ENCODE measurements at places on chromosomes 2 and 18.

GRCh38 chr2:216554286-216554685, 55.6 kb downstream of the RPL37A start:
- DNase-seq = no peak

GRCh38 chr2:171386627-171387026, 47.2 kb downstream of the METTL8 start:
- DNase-seq = no peak

DNA sequence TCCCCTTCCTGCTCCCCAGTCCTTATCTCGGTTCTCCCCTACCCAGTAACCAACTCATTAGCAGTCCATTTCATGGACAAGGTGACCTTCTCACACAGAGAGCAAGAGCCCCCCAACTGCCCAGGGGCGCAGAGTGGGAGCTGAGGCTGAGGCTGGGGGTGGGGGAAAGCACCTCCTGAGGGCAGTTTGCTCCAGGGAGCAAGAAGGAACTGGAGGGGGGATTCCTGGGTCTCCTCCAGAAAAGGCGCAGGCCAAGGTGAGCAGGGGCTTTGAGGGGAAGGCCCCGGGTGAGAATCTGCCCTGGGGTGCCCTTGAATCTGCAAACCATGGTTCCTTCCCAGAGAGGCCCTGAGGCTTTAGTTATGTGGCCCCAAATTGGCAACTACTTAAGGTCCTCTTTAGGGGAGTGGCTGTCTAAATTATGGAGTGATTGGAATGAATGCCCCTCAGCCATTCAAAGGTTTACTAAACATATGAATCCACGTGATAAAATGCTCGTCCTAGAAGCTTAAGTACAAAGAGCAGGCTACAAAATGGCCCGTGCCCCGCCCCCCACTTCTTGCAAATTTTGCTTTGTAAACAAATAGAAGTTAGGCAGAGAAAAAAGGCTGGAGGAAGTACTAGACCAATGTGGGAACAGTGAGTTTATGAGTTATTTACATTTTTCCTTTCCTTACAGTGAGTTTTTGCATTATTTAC, 123.5 kb upstream of the HS6ST1 start:
- DNase-seq = no peak

DNA sequence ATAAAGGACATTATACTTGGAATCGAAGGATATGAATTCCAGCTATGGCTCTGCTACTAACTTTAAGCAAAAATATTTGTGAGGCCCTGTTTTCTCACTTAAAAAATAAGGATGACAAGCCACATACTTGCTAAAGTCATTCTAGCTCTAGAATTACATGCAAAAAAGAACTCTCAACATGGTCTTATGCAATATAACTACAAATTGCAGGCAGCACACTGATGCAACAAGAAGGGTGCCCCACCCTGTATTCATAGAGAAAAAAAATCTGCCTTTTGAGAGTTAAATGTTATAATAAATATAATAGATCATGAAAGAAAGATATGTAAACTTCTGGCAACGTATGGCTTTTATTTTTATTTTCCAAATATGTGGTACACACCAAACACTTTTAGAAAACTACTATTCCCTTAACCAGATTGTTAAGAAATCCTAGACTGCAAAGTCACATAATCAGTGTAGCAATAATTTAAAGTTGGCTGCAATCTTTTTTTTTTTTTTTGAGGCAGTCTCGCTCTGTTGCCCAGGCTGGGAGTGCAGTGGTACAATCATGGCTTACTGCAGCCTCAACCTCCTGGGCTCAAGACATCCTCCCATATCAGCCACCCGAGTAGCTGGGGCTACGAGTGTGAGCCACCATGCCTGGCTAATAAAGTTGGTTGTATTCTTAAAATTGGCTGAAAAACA, 40.2 kb upstream of the WDSUB1 start:
- no peak for DNase-seq

DNA sequence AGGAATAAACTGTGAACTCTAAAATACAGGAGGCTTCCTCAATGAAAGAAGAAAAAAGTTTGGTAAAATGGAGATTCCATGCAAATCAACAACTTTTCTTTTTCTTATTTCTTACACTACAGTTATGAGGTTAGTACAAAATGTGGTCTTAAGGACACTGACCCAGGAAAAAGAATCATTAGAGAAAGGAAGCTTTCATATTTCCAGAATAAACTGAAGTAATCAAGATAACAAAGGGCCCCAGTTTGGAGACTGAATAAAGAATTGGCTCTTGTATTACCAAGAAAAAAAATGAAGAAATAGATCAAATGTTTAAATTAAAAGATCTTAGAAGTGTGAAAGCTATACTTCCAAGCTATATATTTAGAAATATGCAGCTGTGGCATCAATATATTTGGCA, 72.3 kb downstream of the SLC66A3 start:
- no peak for DNase-seq

- DNase-seq = no peak
Measured at GRCh38 chr2:5391362-5391761, 300.8 kb upstream of the SOX11 start.

- DNase-seq = no peak
Measured at GRCh38 chr2:216618785-216619184, 14.4 kb upstream of the IGFBP2 start.

DNA sequence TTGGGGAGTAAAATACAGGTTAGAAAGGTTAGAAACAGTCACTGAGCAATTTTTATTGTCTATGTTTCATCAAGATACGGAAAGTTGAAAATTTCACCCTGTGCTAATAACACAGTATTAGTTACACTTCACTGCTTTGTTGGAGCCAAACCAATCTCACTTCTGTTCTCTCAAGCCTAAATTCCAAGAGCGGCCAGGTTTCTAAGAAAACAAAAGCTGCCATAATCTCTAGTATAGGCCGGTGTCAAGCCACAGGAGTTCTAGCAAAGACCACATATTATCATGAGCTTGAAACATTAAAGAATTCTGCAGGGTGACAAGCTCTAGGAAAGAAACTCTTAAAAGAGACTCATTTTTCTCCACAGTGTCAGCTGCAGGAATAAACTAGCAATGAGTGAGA, 128.7 kb downstream of the TXNL1 start:
- no peak for DNase-seq

GRCh38 chr2:118535818-118536212, 311.6 kb downstream of the EN1 start:
- no peak for DNase-seq

DNA sequence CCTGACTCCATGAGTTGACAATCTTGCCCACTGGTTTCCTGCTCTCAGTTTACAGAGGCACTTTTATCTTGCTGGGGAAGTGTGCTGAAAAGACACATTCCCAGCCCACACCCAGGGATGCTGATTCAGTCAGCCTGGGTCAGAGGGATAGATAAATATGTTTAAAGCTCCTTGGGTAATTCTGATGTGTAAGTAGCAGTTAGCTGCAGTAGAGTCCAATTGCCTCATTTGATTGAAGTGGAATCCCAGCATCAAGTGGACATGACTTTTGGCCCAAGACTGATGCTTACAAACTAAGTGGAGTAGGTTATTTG, 29.4 kb downstream of the PSD4 start:
- DNase-seq = no peak

DNA sequence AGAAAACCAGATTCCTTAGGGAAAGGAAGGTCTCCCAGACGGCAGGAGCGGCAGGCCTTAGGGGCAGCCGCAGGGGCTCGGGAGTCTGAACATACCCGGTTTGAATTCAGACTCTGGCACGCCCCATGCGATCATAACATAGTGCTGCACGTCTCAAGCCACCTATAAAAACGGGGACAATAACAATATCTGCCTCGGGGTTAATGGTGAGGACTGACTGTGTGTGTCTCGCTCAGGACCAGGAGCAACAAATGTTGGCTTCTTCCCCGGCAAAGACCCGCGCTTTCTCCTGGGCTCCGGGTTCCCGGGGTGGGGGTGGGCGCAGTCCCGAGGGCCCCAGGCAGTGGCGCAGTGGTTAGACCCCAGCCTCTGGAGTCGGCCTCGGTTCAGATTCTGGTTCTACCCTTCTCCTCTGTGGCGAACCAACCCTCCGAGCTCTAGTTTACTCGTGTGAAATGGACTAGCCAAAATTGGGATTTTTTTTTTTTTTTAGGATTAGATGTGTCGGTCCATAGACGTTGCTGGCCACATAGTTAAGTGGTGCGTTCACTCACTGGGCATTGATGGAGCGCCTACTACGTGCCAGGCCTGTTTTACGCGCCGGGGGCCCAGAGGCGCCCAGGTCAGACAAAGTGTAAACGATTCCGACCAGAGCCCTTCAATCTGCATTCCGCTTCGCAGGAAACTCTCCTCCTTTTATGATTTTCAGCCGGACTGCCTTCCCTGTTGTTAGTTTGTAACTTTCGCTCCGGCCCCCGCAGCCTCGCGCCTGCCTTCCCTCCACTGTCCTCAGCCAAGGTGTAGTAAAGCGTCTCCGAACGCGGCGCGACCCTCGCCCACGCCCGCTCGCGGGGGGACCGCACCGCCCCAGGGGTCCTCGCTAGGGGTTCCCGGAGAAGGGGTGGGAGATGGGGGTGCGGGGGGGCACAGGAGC, 820 bp upstream of the SH3BP4 start:
- DNase-seq = peak; percentile 15

GRCh38 chr2:173934895-173935294, 30.3 kb downstream of the SP3 start:
- DNase-seq = no peak

DNA sequence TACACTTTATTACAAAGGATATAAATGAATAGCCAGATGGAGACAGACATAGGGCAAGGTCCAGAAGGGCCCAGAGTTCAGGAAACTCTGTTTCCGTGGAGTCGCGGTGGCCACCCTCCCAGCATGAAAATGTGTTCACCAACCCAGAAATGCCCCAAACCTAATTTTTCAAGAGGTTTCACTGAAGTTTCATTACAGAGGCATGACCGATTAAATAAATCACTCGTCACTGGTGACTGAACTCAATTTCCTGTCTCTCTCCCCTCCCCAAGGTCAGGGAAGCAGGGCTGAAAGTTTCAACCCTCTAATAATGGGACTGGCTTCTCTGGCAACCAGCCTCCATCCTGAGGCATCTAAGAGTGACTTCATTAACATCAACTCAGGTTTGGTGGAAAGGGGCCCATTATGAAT, 22.4 kb downstream of the USP40 start:
- DNase-seq = no peak

- DNase-seq = peak; percentile 20
Measured at GRCh38 chr2:181438261-181438660, 18.9 kb upstream of the ITGA4 start.

DNA sequence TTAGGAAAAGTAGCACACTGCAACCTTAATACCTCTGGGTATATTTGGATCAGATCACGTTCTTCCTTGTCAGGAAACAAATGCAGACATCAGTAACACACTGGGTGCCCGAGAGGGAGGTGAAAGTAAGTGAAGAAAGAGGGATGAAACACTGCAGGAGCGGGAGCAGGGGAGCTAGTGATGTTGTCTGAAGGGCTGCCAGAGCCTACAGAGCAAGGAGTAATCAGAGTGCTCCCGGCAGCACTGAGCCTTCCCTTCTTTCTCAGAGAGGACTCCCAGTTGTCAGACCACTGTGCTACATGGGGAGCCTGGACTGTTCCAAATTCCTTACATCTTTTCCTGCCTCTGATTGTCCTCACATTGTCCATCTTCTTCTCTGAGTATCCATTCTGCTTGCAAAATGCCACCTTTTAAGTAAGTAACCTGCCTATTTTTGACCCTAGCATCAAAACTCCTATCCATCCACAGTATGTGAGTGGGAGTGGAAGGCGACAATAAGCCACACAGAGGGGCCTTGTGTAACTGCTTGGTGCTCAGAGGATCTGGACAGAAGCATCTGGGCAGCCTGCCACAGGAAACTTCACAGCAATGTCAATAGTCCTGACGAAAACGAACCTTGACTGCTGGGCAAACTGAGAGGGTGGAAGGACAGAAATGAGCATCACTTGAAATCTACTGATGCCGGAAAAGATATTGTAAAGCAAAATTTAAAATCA, 10.8 kb upstream of the NAB1 start:
- DNase-seq = no peak

DNA sequence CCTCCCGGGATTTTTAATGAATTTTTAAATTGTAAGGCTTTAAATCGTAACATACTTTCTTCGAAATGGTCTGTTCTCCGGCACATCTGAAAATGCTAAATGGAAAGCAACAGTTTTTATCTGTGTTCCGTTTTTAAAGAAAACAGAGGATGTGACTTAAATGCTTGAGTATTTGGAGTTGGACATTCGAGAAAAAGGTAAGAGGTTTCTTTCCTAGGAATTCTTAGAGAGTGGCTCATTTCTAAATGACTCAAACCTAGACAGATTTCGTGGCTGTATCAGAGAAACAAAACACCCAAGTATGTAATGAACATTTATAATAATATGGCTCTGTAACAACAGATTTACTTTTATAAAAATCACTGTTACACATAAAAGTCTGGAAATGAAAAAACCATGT, 177.6 kb upstream of the CCDC68 start:
- no peak for DNase-seq

- no peak for DNase-seq
Measured at GRCh38 chr2:229701716-229702115, 12.6 kb downstream of the DNER start.

- no peak for DNase-seq
Measured at GRCh38 chr2:179764710-179765109, 96.7 kb downstream of the ZNF385B start.

DNA sequence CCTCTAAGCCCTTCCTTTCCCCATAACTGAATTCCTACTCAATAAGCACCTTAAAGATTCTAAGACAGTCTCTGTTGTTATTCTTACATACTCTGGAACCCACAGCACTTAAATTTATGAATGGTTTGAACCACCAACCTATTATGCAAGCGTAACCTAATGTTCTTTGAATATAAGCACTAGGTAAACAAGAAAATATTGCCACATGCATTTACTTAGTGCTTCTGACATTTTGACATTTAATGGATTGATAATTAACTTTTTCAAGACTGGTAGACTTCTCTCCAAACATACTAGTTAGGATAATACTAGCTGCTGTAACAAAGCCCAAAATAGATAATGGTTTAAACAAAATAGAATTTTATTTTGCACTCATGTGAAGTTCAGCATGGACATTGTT, 164.8 kb downstream of the ARHGAP15 start:
- DNase-seq = no peak

- DNase-seq = no peak
Measured at GRCh38 chr2:75612862-75613243, 33.7 kb upstream of the MRPL19 start.

GRCh38 chr2:95310216-95310615, 13.1 kb downstream of the KCNIP3 start:
- DNase-seq = no peak

- DNase-seq = no peak
Measured at GRCh38 chr18:7514796-7515440, 52.2 kb upstream of the PTPRM start.

DNA sequence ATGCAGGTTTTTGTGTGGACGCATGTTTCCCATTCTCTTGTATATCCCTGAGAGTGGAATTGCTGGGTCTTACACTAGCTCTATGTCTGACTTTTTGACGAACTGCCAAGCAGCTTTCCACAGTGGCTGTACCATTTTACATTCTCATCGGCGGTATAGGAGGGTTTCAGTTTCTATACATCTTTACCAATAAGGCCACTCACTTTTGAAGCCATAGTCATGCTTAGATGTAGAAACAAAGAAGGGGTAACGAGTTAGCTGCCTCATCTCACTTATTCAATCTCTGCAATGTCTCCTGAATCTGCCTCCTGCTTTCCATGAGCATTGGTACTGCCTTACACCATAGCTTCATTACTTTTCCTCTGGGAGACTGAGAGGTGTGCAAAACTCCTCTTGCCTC, 47.4 kb downstream of the MMADHC start:
- DNase-seq = no peak
